ENCODE measurements at places on chromosomes 16 and 17. TPM values are rescaled to one million over a fixed set of nuclear protein-coding genes. Genes with fewer than 3 reads are reported as not detected.

The TP53TG3C gene
- not detected for polyA plus RNA-seq

The MYH13 gene
- not detected for polyA plus RNA-seq

- no peak for DNase-seq
- no peaks in the 10 kb centered on the region for H3K27me3 ChIP-seq
- H3K4me3 ChIP-seq, result no peak overlapping the region
- H3K36me3 ChIP-seq, result no peaks in the 10 kb centered on the region
Measured at GRCh38 chr17:80408872-80409271, 6.1 kb upstream of the ENDOV start.

DNA sequence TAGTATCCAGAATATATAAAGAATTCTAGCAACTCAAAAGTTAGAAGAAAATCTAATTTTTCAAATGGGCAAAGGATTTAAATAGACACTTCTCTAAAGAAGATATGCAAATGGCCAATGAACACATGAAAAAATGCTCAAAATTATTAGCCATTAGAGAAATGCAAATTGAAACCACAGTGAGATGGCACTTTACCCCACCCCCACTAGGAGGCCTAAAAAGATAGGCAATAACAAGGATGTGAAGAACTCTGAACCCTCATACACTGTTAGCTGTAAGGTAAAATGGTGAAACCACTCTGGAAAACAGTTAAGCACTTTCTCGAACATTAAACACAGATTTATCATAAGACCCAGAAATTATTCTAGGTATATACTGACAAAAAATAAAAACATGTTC is 71.4 kb upstream of the IRX6 start:
- H3K27ac ChIP-seq, result no peak overlapping the region
- DNase-seq, result no peak
- H3K4me3 ChIP-seq, result no peak overlapping the region
- H3K27me3 ChIP-seq, result no peaks in the 10 kb centered on the region

The CCL8 gene
- 0.03 TPM for polyA plus RNA-seq

DNA sequence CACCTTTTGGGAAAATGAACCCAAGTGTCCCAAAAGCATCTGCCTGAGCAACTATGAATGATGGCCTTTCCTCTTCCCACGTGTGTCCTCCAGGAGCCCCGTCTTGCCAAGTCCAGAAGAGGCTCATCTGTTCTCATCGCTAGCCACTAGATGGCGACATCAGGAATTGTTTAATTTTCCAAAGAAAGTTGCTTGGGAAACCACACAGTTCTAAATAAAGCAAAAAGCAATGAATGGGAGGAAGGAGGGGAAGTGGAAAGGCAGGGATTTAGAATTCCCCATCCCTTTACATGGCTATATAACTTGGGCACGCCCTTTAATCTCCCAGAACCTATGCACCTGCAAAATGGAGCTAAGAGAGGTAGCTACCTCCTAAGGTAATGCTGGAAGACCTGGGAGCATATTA is 9.0 kb upstream of the CDH5 start:
- DNase-seq, result no peak
- no peaks in the 10 kb centered on the region for H3K36me3 ChIP-seq
- H3K27me3 ChIP-seq, result no peaks in the 10 kb centered on the region
- no peaks in the 10 kb centered on the region for H3K4me1 ChIP-seq
- no peak overlapping the region for H3K4me3 ChIP-seq

DNA sequence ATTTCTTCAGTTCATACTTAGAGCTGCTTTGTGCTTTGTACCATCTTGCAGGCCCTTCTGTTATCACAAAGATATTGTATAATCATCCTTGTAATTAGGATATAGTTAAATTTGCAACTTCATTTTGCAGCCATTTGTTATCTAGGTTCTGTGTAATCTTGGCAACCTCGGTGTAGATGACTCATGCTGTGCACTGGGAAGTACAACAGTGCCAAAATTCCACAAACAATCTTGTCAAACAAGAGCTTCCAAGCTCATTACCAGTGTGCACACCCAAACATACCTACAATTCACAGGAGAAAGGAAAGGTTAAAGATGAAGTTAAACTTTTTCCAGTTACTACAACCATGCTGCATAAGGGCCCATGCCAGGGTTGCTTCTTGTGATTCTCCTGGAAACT is 1231.8 kb downstream of the CDH11 start:
- DNase-seq, result no peak
- H3K4me1 ChIP-seq, result no peaks in the 10 kb centered on the region
- H3K4me3 ChIP-seq, result no peak overlapping the region
- H3K36me3 ChIP-seq, result no peaks in the 10 kb centered on the region
- H3K27me3 ChIP-seq, result no peaks in the 10 kb centered on the region

DNA sequence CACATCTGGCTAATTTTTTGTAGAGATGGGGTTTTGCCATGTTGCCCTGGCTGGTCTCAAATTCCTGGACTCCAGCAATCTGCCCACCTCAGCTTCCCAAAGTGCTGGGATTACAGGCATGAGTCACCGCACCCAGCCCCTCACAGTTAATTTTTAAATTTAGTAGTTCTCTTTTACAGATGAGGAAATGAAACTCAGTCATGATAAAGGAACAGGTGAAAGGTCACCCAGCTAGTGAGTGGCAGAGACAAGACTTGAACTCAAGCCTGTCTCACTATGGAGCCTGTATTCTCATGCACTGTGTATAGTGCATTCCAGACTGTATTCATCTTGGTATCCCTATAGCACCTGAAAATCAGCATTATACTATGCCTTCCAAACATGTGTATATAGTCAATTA is 77.1 kb upstream of the WSB1 start:
- no peaks in the 10 kb centered on the region for H3K27me3 ChIP-seq
- no peak for DNase-seq
- H3K27ac ChIP-seq, result no peak overlapping the region
- no peaks in the 10 kb centered on the region for H3K36me3 ChIP-seq
- no peaks in the 10 kb centered on the region for H3K4me1 ChIP-seq

The ASPA gene
- polyA plus RNA-seq, result 1.2 TPM

The OSGIN1 gene
- polyA plus RNA-seq, result 73.6 TPM

The CLEC10A gene
- polyA plus RNA-seq, result 4.0 TPM

GRCh38 chr17:66945147-66945835 is 19.2 kb upstream of the CACNG4 start:
- H3K27ac ChIP-seq, result no peak overlapping the region
- no peaks in the 10 kb centered on the region for H3K36me3 ChIP-seq
- DNase-seq, result no peak
- H3K4me1 ChIP-seq, result no peaks in the 10 kb centered on the region
- H3K27me3 ChIP-seq, result no peaks in the 10 kb centered on the region
- H3K4me3 ChIP-seq, result no peak overlapping the region

DNA sequence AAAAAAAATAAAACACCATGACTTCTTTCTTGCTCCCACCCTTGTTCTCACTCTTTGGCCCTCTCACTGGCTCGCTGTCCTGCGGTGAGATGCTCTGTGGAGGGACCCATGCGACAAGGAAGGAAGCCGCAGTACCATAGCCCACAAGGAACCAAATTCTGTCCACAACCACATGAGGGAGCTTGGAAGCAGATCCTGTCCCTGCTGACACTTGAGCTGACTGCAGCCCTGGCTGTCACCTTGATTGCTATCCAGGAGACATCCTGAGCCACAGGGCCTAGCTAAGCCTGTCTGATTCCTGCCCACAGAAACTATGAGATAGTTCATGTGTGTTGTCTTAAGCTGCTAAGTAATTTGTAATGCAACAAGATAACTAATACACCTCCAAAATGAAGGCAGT is 4.8 kb upstream of the MT2A start:
- H3K27ac ChIP-seq, result no peak overlapping the region
- H3K36me3 ChIP-seq, result no peaks in the 10 kb centered on the region
- no peaks in the 10 kb centered on the region for H3K27me3 ChIP-seq
- DNase-seq, result no peak
- H3K4me1 ChIP-seq, result peaks cover 4% of the 10 kb centered on the region

- no peaks in the 10 kb centered on the region for H3K4me1 ChIP-seq
- no peak overlapping the region for H3K4me3 ChIP-seq
- DNase-seq, result no peak
- H3K27ac ChIP-seq, result no peak overlapping the region
Measured at GRCh38 chr17:1676401-1676800, 8.3 kb downstream of the PRPF8 start.

- no peaks in the 10 kb centered on the region for H3K4me1 ChIP-seq
- no peak for DNase-seq
- H3K4me3 ChIP-seq, result no peak overlapping the region
- no peaks in the 10 kb centered on the region for H3K27me3 ChIP-seq
Measured at GRCh38 chr17:79028496-79029326, 4.7 kb downstream of the C1QTNF1 start.

GRCh38 chr16:86261379-86261778 is 248.9 kb upstream of the FOXF1 start:
- no peak for DNase-seq
- H3K36me3 ChIP-seq, result no peaks in the 10 kb centered on the region
- H3K4me3 ChIP-seq, result no peak overlapping the region
- H3K27me3 ChIP-seq, result no peaks in the 10 kb centered on the region
- no peak overlapping the region for H3K27ac ChIP-seq

DNA sequence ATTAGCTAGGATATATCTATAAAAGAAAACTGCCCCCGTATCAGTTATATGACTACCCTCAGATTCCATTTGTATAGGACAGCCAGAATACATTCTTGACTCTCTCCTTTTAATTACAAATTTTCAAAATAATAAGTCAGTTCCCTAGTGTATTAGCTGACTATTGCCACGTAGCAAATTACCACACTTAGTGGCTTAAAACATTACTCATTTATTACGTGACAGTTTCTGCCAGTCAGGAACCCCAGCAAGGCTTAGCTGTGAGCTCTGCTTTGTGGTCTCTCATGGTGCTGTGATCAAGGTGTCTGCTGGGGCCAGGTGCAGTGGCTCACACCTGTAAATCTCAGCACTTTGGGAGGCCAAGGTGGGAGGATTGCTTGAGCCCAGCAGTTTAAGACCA is 13.9 kb upstream of the SCNN1B start:
- H3K4me1 ChIP-seq, result no peaks in the 10 kb centered on the region
- H3K36me3 ChIP-seq, result no peaks in the 10 kb centered on the region
- no peak overlapping the region for H3K27ac ChIP-seq
- H3K27me3 ChIP-seq, result no peaks in the 10 kb centered on the region
- H3K4me3 ChIP-seq, result no peak overlapping the region
- no peak for DNase-seq

- peaks cover 15% of the 10 kb centered on the region for H3K4me1 ChIP-seq
- H3K27ac ChIP-seq, result no peak overlapping the region
- peaks cover 31% of the 10 kb centered on the region for H3K36me3 ChIP-seq
- no peak for DNase-seq
- H3K27me3 ChIP-seq, result no peaks in the 10 kb centered on the region
Measured at GRCh38 chr17:4006745-4007211, 42.5 kb upstream of the ATP2A3 start.

DNA sequence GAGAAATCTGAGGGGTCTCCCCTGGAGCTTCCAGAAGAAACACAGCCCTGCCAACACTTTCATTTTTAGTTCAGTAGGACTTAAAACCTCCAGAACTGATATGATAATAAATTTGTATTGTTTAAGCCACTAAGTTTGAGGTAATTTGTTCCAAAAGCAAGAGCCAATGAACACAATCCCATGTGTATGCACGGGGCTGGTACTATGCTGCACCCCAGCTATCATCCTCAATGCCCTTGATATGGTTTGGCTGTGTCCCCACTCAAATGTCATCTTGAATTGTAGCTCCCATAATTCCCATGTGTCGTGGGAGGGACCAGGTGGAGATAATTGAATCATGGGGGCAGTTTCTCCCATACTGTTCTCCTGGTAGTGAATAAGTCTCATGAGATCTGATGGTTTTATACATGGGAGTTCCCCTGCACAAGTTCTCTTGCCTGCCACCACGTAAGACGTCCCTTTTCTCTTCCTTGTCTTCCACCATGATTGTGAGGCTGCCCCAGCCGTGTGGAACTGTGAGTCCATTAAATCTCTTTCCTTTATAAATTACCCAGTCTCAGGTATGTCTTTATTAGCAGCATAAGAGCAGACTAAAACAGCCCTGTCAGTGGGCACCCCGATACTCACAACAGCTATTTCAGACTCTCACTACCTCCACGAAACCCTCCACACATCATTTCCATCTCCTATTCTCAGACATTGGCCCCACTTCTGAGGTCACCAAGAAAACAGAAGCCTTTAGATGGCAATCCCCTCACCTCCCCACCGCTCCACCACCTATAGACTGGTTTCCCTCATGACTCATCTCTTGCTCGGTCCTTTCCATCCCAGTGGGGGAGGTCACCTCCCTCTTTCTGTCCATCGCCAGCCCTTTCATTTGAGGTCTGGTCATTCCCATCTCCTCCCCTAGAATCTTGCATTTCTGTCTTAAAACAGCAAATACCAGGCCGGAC is 8.9 kb upstream of the CACNG1 start:
- H3K27ac ChIP-seq, result no peak overlapping the region
- H3K27me3 ChIP-seq, result no peaks in the 10 kb centered on the region
- no peak overlapping the region for H3K4me3 ChIP-seq
- H3K4me1 ChIP-seq, result no peaks in the 10 kb centered on the region
- no peak for DNase-seq

- peaks cover 6% of the 10 kb centered on the region for H3K4me1 ChIP-seq
- H3K27ac ChIP-seq, result no peak overlapping the region
- no peak for DNase-seq
- H3K36me3 ChIP-seq, result no peaks in the 10 kb centered on the region
- H3K27me3 ChIP-seq, result no peaks in the 10 kb centered on the region
Measured at GRCh38 chr16:85689285-85689949, 663 bp upstream of the GINS2 start.

DNA sequence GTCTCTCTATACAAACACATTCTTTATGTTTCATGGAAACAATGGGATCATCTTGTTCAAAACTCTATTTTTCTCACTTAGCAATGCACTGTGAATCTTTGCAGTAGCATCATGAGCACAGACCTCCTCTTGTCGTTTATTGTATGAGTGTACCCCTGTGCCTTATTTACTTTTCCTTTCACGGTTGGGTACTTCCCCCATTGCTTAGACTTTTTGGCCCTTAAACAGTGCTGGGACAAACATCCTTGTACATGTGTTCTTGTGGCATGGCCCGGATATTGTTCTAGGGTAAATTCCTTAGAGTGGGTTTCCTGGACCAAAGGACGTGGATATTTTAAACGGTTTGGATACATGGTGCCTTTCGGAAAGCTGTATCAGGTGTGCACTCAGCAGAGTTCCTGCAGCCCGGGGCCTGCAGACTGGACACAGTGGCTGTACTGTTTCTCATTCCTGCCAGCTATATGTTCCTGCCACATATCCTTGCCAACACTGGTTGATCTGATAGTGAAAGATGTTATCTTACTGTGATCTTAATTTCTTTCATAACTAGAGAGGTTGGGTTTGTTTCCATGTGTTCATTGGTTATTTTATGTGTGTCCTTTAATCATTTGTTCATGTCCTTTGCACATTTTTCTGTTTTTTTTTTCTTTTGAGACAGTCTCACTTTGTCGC is 111.1 kb downstream of the OR1D5 start:
- no peak for DNase-seq
- no peaks in the 10 kb centered on the region for H3K36me3 ChIP-seq
- no peaks in the 10 kb centered on the region for H3K4me1 ChIP-seq
- H3K4me3 ChIP-seq, result no peak overlapping the region

GRCh38 chr17:63041722-63042121 is 75.7 kb downstream of the TANC2 start:
- H3K27me3 ChIP-seq, result no peaks in the 10 kb centered on the region
- H3K4me1 ChIP-seq, result no peaks in the 10 kb centered on the region
- H3K36me3 ChIP-seq, result no peaks in the 10 kb centered on the region
- DNase-seq, result no peak
- no peak overlapping the region for H3K27ac ChIP-seq

- no peak for DNase-seq
- H3K4me1 ChIP-seq, result peaks cover 14% of the 10 kb centered on the region
- H3K27ac ChIP-seq, result peak overlapping the region; percentile 71
Measured at GRCh38 chr16:4487955-4488498, 11.8 kb downstream of the HMOX2 start.

The ZNF423 gene
- polyA plus RNA-seq, result 0.24 TPM
